Effector CD4-positive, alpha-beta T cell (primary cell): ENCODE measurements at places on chromosomes 1 and 21.

DNA sequence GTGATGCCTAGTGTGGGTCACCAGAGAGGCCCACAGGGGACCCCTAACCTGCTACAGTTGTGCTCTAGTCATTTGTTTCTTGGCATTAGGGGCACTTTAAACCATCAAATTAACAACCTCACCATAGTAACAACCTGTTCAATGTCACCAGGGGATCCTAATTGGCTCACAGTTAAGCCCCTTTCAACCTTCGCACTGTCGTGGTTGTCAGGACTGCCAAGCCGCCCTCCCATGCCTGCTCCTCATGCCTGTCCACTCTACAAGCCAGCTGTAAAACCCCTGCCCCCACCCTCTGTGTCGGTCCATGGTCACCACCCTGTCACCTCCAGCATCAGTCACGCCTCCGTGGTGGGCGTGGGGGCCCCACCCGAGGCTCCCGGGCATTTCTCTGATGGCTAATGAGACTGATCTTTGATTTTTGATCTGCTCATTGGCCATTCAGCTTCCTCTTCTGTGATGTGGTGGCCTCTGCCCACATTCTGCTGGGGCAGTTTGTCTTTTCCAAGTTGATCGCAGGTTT is 96.6 kb downstream of the WDR4 start:
- DNase-seq, result no peak

- no peak for DNase-seq
These were observed 165.5 kb upstream of the NR5A2 start for GRCh38 chr1:199862047-199862446.

GRCh38 chr1:187001198-187001889 is 172.6 kb downstream of the PLA2G4A start:
- DNase-seq, result no peak

GRCh38 chr1:44084998-44085675 is 33.5 kb upstream of the KLF17 start:
- DNase-seq, result no peak

- peak; percentile 63 for DNase-seq
These were observed at the start of gene TNFRSF14 for GRCh38 chr1:2556277-2556677. TSS of gene TNFRSF14 (plus strand) at chr1:2556371. CDS start at chr1:2556665, 294 bp downstream.

GRCh38 chr1:55876276-55877060 is 661.3 kb upstream of the USP24 start:
- no peak for DNase-seq

DNA sequence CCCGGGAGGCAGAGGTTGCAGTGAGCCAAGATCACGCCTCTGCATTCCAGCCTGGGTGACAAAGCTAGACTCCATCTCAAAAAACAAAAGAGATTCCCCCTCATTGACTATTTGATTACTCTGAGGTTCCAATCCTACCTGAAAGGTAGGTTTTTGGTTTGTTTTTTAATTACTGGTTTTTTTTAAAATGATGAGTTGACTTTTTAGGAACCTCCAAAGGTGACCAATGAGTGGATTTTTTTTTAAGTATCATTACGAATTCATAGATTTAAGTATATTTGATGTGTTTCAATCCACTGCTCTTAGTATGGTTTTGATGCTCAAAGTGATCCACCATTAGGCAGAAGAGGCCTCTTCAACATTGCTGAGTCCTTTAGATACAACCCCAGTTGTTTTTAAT is 47.9 kb upstream of the LAX1 start:
- no peak for DNase-seq

GRCh38 chr1:213564215-213564659 is 423.5 kb upstream of the PROX1 start:
- DNase-seq, result no peak

- no peak for DNase-seq
These were observed 1423.4 kb downstream of the NCAM2 start for GRCh38 chr21:22421416-22422180.

GRCh38 chr1:112508278-112509004 is at the start of gene WNT2B:
TSS of gene WNT2B (plus strand) at chr1:112508965. CDS start at chr1:112509263, 298 bp downstream.
- DNase-seq, result peak; percentile 32

DNA sequence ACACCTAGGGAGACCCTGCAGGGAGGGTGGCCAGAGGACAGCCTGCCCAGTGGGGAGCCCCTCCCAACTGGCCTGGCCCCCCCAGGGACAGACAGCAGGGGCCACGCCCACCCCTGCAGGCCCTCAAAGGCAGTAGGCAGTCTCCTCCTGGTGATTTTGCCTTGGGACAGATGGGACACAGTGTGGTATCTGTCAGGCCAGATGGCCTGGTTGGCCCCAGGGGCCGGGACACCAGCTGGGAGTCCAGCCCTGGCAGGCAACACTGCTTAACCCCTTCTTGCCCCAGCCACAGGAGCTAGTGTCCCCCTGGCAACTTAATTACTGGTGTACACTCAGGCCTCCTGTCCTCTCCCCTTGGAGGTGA is 17.8 kb downstream of the IFFO2 start:
- no peak for DNase-seq

- no peak for DNase-seq
These were observed 40.7 kb downstream of the NME7 start for GRCh38 chr1:169326956-169327268.

DNA sequence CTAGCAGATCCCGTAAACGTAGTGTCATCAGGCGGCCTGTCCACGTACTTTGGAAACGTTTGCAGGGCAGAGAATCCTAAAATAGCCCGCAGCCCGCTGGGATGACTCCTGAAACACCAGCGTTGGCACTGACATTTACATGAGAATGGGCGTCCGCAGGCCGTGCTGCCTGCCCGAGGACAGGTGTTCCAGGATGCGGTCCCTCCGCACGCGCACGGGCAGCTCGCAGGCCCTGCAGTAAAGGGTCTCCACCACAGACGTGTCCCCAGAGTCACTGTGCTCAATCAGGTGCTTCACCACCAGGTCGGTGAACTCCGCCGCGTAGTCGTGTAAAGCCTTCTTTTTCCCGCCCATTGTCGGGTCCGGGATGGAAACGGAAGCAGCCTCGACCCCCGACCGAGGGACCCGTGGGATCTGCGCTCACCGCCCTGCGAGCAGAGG is 5.8 kb upstream of the CCDC27 start:
- no peak for DNase-seq

DNA sequence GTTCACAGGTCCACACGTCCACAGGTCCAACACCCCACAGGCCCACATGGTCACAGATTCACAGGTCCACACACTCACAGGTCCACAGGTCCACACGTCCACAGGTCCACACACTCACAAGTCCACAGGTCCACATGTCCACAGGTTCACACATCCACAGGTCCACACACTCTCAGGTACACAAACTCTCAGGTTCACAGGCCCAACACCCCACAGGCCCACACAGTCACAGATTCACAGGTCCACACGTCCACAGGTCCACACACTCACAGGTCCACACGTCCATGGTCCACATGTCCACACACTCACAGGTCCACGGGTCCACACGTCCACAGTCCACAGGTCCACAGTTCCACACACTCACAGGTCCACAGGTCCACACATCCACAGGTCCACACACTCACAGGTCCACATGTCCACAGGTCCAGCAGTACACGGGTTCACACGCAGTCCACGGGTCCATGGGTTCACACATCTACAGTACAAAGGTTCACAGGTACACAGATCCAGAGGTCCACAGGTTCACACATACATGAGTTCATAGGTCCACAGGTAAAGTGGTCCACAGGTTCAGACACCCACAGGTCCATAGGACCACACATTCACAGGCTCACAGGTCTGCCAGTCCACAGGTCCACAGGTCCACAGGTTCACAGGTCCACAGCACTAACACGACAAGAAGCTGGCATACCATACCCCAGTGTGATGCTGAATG is 39.3 kb upstream of the COL6A2 start:
- DNase-seq, result no peak

DNA sequence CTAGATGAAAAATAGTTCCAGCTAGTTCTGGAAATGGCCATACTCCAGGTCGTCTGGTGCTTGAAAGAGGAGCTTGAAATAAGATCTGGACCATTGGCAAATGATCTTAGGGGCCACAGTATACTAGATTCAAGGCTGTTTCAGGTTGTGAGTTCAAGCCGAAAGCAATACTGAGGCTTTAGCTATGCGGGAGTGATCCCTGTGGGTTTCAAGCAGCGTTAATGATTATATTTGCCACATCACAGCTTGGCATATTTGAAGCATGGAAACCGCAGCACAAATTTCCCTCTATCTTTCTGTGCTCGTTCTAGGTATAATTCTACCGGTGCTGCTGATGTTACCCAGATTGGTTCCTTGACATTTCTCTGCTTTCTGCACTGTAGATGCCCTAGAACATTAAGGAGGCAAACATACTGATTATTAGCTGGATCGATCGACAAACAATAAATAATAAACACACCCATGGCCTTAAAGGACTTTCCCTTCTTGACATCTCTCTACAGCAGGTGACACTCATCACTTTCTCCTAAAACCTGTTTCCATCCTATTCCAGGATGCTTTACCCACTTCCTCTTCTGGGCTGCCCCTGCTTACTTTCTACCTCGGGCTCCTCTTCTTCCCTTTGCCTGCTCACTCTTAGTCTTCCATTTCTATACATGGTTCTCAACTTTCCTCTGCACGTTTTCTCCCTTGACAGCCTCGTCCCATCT is 40.6 kb upstream of the LYST start:
- DNase-seq, result no peak

DNA sequence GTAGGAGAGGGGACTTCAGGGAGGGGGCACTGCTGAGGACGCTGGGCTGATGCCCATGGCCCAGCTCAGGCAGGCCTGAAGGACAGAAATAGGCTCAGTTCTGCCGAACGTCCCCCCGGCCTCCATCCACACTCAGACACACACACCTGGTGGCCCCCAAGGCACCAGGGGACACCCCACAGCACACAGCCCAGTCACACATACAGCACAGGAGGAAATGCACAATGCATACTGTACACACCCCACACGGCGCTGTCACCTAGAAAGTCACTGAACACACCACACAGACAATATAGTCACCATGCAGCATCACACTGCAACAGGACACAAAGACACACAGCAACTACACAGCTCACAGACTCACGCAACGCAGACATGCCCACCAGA is 562 bp downstream of the SYTL1 start:
- no peak for DNase-seq

DNA sequence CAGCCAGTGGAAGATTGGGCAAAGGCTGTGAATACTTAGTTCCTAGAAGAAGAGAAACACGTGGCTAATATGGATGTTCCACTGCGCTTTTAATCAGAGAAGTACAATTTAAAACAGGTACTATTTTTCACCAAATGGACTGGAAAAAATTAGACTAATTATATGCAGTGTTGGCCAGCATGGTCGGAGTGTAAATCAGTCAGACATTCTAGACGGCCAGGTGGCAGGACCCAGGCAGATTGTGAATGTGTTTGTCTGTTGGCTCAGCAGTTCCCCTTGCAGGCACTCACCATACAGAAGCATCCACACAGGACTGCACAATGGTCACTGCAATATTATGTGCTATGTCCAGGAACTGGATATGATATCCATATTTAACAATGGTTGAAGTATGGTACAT is 23.9 kb upstream of the SLC25A34 start:
- no peak for DNase-seq

DNA sequence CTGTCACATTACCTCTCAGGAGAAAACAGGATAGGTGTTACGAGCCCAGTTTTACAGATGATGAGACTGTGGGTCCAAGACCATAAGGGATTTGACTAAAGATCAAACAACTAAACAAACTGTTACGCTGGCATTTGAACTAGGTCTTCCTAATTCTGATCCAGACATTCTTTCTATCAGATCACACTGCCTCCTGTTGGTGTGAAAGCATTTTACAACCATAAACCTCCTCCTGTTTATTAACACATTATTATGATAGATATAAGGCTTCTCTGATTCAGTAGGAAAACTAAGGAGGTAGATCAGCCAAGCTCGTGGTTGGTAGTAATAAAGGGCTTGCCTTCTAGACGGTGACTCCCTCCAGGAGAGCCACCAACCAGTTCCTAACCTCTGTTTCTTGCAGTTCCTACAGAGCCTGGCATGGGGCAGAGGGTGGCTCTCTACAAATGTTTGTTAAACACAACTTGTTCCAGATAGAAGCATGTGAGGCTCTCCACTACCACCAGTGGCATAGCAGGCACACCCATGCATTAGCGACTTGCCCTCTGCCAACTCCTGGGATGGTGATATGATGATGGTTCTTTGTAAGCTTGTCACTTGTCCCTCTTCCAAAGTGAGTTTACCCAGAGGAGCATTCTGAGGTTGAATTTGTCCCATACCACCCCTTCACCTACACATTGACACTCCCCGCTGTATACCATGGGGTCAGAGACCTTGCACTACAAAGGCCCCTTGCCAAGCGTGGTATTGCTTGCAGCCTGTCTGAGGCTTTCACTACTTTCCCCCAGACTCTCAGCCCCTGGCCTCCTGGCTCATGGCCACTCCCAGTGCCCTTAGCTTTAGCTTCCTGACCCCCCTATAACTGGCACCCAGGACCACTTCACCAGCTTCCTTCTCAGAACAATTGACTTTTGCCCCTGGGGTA is 96.4 kb upstream of the HOOK1 start:
- DNase-seq, result no peak

GRCh38 chr21:34835526-34835925 is 166.7 kb downstream of the CLIC6 start:
- no peak for DNase-seq
